ENCODE measurements at places on chromosomes 11 and 22. TPM values are rescaled to one million over a fixed set of nuclear protein-coding genes. Genes with fewer than 3 reads are reported as not detected.

Gene MOGAT2
- total RNA-seq: not detected

Gene MUC5B
- total RNA-seq: 0.25 TPM

Gene C11orf42
- total RNA-seq: not detected

Gene CD3G
- 2.2 TPM for total RNA-seq

Gene HEPN1
- not detected for total RNA-seq

Gene NLRP14
- not detected for total RNA-seq

Gene MS4A3
- not detected for total RNA-seq

Gene ISX
- not detected for total RNA-seq

Gene CDON
- 9.8 TPM for total RNA-seq

Gene AP5B1
- 16.5 TPM for total RNA-seq

Gene CBLIF
- total RNA-seq: not detected

Gene TBX10
- total RNA-seq: not detected

Gene SLC43A3
- 53.5 TPM for total RNA-seq

Gene GPR83
- not detected for total RNA-seq

Gene CADM1
- 37.1 TPM for total RNA-seq

- peak; percentile 79 for DNase-seq
These were observed 299.3 kb downstream of the NXPE2 start for GRCh38 chr11:114977651-114978050.

DNA sequence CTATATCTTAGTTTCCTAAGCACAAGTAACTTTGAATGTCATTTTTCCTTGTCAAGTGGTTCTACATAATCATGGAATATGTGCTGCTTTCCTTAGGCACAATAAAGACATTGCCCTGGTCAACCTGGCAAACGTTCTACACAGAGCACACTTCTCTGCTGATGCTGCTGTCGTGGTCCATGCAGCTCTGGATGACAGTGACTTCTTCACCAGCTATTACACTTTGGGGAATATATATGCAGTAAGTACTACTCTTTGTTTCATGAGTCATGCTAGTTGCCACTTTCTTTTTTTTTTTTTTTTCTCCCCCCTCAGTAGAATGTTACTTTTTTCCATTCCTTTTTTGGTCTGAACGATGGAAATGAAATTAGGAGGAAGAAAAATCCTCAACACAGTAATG is 38.5 kb downstream of the TTC17 start:
- DNase-seq: no peak

GRCh38 chr11:102971766-102972165 is 16.2 kb upstream of the MMP13 start:
- DNase-seq: no peak

DNA sequence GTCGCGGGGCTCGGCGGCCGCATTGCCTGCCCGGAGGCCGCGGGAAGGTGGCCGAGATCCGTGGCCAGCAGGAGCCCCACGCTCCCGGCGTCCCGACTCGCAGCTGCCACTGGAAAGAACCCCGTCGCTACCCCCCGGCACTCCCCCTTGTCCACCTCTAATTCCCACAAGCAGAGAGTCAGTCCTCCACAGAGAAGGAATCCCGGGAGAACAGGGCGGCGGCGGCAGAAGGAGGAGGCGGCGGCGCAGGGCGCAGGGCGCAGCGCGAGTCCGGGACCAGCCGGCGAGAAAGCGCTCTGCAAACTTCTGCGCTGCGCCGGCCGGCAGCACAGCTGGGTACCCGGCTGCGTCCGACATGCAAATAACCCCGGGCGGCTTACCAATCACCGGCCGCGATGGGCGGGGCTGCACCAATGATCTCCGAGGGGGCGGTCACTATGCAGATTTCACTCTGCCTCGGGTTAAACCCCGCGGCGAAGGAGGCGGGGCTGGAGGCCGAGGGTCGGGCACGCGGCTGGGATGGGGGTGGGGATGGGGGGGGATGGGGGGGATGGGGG is at the start of gene ABTB2:
Gene ABTB2 (minus strand): TSS at position 310 of the 557 bp plus-strand sequence.
- DNase-seq: no peak

DNA sequence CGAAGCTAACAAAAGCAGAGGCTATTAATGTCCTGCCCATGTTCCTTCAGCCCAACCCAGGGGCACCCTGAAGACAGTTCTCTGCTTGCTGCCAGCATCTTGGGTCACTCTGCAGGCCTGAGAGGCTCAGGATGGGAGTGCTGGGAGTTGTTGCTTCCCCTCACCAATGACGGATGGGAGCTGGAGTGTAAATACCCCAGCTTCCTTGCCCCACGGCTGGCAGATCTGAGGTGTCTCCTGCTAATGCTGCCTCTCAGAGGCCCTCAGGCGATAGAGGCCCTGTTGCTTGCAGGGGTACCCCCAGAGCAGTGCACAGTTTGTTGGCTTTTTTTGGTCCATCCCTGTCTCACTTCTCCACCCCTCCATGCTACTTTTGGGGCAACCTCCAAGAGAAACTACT is 32.9 kb downstream of the IFT27 start:
- DNase-seq: no peak

- no peak for DNase-seq
These were observed 98.4 kb upstream of the PITPNB start for GRCh38 chr22:28017558-28017820.

DNA sequence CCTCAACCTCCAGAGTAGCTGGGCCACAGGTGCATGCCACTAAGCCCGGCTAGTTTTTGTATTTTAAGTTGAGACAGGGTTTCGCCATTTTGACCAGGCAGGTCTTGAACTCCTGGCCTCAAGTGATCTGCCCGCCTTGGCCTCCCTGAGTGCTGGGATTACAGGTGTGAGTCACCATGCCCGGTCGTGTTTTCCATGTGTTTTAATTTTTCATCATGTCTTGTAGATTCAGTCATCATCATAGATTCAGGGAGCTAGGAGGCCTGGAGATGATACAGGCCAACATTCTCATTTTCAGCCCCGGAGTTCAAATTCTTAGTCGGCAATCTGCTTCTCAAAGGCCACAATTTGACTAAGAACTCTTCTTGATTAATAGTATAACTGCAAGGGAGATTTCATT is 73.5 kb upstream of the GRAMD1B start:
- no peak for DNase-seq

DNA sequence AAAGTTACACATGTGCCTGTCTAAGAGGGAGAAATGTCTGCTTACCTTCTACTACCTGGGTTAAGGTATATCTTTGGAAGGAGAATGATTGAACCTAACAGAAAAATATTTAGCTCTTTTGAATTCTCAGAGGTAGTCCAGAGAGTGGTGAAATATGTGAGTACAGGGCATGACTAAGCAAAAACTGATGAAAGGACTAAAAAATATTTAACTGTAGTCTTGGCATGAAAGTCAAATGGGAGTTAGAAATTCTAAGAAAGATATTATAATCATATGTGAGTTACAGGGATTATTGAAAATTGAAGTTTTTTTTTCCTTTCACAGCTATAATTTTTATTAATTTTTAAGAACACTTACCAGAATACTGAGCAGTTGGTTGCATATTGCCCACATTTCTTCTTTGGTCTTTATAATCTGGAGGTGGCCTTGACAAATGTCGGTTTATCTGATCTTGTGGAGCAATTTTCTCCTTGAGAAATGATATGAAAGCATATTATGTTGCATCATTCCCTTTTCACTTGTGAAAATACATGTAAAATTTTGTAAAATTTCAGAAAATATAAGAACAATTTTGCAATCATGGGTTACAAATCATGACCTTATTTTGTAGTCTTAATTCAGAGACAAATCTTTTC is 61.4 kb upstream of the MTMR2 start:
- no peak for DNase-seq

DNA sequence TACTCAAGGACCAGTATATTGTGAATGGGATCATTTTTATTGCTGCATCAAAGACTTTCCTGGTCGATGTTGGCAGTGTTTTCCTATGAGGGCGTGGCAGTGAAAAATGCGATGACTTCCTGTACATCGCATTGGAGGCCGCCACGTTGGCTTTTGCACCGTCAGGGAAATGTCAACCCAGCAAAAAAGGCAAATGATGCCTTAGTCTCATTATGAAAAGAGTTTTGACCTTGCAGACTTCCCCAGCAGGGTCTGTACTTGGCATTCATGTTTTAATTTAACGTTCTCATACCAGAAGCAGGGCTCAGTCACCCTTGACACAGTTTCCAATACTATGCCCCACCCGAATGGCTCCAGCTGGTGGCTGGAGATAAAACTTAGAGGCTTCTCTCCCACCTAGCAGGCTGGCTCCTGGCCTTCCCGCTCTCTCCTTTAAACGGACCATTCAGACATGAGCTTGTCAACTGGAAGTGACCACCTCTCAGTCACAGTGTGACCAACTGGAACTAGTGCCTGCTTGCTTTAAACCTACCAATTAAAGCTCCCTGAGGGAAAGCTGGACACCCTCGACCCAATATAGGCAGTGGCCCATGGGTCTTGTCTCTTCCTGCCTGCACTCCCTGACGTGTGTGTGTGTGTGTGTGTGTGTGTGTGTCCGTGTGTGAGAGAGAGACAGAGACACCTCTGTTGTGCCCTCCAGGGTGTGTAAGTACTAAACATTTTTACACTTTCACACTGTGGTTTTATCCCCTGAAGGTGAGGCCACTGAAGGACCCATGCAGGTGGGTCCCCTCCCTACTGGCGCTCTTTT is 8.7 kb upstream of the GDPD5 start:
- DNase-seq: no peak

DNA sequence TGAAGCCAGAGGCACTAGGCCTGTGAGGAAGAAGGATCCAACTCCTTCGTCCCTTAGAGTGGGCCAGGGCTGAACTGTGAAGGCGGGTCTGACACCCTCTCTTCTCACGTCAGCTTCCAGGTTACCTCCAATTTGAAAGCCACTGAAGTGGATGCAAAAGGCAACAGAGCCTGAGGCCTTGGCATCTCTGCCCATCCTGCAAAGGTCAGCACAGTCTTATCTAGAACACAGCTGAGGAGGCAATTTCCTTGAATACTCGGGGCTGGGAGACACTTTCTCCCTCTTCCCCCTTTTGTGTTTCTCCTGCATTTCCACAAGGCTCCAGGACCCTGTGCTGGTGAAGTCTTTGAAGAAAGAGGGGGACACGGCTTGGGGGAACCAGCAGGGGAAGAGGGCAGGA is 91.6 kb upstream of the PAX6 start:
- DNase-seq: no peak

DNA sequence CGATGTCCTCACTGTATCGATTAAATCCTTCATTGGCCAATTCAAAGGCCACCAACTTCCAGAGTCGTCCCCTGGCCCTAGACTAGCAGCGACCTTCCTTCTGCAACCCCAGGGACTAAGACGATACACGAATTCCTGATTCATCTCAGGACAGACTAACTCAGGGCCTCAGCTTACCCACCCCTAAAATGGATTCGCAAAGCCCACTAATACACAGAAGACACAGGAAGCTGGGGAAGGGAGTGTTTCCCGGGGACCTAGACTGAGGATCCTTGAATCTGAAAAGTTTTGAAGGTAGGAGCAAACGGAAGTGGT is 509 bp downstream of the LAMTOR1 start:
- no peak for DNase-seq

- DNase-seq: no peak
These were observed 2.9 kb downstream of the CCDC86 start for GRCh38 chr11:60844870-60845221.

DNA sequence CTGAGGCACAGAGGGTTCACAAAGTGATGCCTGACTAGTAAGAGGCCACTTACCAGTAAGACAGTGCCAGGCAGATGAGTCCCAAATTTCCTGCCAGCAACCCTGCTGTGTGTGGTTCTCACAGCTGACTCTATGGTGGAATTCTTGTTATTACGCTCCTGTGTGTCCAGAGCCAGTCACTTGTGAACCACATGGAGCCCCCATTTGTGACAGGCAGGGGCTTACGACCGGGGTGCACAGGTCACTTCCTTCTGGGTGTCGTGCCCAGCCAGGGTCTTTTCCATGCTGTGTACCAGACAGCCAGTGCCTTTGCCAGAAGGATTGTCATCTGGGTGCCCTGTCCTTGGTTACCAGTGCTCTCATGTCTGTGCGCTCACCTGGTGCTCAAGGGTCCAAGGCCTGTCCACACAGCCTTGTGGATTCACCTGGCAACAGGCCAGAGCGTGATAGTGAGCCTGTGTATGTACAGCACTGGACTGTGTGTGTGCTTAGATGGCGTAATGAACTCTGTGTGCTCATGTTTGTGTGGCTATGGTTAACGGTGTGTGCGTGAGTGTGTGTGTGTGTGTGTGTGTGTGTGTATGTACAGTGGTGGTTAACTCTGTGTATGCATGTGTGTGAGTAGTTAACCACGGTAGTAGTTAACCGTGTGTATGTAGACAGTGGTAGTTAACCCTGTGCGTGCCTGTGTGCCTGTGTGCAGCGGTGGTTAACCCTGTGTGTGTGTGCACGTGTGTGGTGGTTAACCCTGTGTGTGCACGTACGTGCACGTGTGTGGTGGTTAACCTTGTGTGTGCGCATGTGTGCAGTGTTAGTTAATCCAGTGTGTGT is 18.6 kb downstream of the GRAMD4 start:
- no peak for DNase-seq

GRCh38 chr11:11171285-11171684 is 181.8 kb downstream of the CSNK2A3 start:
- peak; percentile 74 for DNase-seq

- DNase-seq: no peak
These were observed 213.9 kb upstream of the CADM1 start for GRCh38 chr11:115718106-115718505.

- no peak for DNase-seq
These were observed 15.3 kb upstream of the CD82 start for GRCh38 chr11:44550123-44550522.

GRCh38 chr22:37982151-37982785 is 2.1 kb downstream of the SOX10 start:
- DNase-seq: no peak

DNA sequence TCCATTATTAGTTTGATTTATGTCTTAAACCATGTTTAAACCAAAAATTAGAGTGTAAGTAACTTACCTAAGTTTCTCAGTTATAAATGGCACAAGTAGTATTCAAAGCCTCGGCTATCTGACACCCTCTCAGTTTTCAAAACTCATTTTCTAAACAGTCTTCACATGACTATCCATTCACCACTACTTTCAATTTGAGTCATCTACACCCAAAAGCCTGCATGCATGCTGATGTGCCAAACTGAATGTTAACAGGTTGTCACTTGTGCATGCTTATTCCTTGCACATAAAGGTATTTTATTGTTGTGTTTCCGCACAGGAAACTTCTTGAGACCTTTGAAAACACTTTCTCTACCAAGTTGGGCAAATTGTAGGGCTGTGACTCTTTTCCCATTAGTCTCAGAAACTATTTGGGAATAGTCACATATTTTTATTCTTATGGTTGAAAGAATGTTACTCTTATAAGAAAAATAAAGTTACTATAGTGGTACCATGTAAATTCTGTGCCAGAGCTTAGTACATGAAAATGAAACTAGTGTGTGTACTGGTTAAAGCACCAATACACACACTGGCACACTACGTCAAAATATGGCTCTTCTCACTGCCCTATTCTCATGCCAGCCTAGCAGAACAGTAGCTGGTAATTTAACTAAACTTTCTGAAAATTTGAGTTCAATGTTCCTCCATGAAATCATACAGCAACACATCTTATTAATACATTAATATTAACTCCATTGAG is 2.2 kb upstream of the OR51E2 start:
- DNase-seq: no peak

DNA sequence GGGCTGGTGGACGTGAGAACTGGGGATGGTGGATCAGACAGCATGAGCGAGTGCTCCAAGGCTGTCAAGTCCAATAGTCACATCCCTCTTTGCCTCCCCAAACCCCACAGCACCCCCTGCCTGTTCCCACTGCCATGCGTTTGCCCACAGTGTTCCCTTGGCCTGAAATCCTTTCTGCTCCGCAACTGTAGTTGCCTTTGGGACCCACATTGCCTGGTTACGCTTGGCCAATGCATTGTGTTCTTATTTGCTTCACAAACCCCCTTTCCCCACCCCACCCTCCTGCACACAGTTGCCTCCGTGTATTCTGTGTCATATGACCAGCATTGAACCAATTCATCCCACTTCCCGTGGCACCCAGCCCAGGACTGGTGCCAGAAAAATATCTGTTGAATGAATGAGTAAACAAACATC is 2.1 kb upstream of the KIAA0930 start:
- no peak for DNase-seq

Data from vagina (tissue), 2 donors.